Activated CD4-positive, alpha-beta T cell treated with anti-CD3 and anti-CD28 coated beads, Interleukin-2, amount 10 ng/mL, durations not matched to agents 24 days and 14 days (primary cell): ENCODE measurements at places on chromosomes 3 and 15.
A peak's percentile ranks its signal among the peaks of the same experiment; 100 is the strongest.

- no peak for DNase-seq
Observed at GRCh38 chr3:41176596-41176995, 22.7 kb upstream of the CTNNB1 start.

DNA sequence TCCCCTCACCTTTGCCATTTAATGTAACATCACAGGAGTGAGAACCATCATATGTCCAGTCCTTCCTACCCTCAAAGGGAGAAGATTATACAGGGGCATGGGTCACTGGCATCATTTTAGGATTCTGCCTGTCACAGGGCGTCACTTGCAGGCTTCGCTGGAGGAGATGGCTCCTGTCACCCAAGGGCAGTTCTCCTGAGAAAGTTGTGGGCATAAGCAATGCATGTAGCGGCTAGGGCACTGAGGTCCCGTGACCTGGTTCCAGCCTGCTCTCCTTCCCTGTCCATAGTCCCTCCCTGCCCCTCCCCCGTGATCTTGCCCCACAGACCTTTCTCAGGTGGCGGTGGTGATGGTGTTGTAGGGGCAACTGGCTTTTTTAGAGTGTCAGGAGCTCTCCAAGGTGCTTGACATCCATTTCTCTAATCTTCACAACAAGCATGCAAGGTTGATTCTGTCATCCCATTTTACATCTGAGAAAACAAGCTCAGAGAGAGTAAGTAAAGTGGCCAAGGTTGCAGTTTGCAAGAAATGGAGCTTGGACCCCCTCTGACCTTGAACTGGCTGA is 241.5 kb upstream of the CTDSPL start:
- no peak for DNase-seq

DNA sequence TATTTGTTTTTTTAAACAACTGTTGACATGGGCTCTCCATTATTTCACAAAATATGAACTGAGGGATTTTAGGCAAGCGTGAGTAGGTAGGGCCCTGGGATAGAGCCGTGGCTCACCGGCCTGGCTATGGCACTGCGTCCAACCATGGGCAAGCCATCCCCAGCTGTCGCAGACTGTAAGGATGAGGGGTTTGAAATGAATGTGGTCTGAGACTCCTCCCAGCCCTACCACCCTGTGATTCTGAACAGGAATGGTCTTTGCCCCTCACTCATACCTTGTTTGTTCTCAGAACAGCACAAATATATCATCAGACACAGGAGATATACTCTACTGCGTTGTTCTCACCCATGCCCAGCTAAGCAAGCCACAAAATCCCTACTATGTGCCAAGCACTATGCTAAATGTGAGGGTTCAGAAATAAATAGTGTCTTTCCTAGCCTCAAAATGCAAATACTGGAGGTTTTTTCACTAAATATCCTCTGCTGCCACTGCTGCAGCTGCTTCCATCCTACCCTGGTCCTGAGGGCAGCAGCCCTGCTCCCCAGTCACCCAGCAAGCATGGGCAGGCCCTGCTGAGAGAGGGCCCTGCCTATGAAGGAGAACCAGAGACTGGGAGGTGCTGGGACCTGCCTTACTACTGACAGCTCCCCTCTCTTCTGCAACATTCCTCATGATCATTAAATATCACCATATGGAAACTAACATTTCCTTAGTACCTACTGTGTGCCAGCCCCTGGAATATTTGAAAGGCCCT is 102.8 kb downstream of the XXYLT1 start:
- DNase-seq: no peak

- DNase-seq: no peak
Observed at GRCh38 chr15:31471731-31472430, 145.2 kb downstream of the KLF13 start.

DNA sequence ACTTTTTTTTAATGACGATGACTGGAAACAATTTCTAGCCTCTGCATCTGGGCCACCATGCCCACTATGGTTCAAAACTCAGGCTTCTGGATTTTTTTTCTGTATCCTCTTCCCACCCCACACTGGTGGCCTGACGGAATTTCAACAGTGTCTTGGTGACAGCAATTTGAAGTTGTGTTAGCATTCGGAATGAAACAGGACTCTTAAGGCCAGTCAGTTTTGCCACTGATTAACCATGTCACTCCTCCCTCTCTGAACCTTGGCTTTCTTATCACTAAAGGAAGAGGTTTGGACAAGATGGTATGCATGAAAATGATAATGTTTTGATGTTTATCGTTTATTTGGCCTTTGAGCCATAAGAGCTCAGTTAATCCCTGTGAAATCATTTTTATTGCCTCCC is 41.6 kb upstream of the BDH1 start:
- no peak for DNase-seq

DNA sequence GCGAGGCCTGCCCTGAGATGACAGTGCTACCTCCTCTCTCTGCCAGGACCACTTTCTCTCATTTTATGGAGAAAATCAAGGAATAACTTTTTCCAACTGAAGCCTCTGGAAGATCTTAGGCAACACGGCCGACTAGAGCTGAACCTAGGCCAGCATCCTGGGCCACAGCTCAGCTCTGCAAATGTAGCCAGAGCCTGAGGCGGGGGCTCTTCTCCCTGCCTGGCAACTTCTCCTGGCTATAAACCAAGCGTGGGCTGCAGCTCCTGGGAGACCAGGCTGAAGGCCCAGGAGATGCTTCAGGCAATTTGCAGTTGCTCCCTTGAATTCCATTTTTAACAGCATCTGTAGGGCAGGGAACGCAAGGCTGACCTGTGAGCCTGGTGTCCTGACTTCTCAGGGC is 74.9 kb downstream of the CEMIP start:
- DNase-seq: no peak

DNA sequence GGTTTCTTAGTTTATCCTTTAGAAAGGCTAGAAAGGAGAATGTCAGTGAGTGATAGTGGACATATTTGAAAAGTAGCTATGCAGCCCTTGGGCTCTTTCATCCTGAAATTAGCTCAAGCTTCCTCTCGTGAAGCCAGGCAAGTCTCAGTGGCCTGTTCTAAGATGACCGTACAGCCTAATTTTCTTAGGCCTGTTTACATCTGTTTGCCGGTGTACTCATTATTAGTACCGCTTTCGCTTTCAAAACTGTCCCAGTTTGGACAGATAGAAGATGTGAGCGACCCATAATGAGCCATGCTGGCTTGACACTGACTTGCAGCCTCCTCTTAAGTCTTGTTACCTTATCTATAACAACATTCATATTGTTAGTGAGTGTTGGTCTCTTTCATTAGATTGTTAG is 5.7 kb upstream of the ARL14 start:
- DNase-seq: no peak

DNA sequence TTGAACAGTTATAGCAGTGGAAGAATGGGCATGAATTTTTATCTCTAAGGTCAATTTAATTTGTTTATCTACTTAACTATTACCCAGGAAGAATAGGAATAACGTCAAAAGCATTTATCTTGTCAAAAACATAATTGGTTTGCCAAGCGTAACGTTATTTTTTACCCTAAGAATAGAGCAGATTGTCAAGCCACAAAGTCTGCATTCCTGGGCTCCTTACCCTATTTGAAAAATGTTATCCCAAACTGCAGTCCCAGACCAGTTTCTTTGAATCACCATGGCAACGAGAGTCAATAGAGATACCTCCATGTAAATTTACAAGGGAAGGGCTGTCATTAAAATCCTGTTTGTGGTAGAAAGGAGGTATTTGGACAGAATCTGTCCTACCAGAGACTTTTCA is 61.1 kb downstream of the CPNE4 start:
- no peak for DNase-seq

DNA sequence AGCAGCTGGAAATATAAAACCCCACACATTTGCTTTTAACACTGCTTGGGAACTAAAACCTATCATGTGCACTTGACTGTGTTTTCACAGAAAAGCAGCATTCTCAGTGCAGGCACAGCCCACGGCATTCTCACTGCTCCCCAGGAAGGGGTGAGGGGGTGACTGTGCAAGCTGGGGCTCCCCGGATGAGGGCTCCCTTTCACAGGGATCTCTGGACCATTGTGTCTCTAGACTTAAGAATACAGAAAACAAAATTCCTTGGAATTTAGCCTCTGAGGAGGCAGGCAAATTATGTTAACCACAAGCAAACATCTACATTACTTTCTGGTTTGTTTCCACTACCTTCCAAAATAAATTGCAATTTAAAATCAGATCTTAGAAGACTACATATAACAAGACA is 100.3 kb downstream of the FSIP1 start:
- DNase-seq: no peak

DNA sequence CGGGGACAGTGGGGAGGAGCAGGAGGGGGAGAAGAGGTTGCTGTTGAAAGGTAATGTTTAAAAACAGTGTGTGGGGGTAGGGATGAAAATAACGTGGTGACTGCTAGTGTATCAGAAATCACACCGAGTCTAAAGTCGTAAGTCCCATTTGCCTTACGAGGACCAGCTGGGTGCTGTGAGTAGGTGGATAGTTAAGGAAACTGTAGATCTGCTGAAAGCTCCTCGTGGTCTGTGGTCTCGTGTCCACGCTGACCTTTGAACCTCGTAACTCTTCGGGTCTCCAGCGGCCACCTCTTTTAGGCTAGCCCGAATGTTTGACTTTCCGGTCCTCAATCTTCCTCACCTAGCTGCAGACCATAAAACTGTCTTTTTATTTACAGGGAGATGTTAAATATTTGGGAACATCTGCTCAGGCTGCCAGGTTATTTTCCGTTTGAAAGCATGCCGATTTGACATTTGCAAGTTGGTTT is 29.3 kb upstream of the ST3GAL6 start:
- DNase-seq: no peak

DNA sequence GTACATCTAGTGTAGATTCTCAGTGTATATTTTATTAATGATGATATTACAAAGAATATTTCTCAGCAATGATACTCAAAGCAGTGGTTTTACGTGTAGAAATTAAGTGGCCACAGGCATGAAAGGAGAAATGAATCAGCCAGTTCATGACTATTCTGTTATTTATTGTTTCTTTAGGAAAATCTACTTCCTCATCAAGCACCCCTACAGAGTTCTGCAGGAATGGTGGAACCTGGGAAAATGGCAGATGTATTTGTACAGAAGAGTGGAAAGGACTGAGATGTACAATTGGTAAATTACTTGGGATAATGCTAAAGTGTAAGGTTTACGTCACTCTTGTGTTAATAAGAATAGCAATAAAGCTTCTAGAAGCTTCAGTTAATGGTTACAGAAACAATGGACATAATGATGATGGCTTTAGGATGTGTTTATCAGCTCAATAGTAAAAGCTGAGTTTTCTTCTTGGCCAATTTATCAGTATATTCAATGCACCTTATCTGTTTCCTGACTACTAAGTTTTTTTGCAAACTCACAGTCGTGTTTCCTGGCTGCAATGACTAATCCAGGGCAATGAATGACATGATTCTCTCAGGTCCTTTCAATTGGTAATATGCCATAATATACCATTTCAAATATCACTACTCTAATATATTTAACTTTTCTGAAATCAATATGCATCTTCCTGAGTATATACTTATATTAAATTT is 20.2 kb downstream of the ADGRG7 start:
- no peak for DNase-seq

GRCh38 chr15:27855137-27855536 is 244.0 kb downstream of the OCA2 start:
- DNase-seq: peak; percentile 19

- DNase-seq: no peak
Observed at GRCh38 chr3:150346981-150347863, 60.9 kb upstream of the TSC22D2 start.

DNA sequence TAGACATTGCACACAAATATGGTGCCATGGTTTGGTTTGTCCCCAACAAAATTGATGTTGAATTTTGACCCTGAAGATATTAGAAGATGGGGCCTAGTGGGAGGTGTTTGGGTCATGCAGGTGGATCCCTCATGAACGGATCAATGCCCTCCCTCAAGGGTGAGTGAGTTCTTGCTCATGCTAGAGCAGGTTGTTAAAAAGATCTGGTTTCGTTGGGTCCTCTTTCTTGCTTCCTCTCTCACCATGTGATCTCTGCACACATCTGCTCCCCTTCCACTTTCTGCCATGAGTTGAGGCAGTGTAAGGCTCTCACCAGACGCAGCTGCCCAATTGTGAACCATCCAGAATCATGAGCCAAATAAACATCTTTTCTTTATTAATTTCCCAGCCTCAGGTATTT is 87.8 kb upstream of the MDFIC2 start:
- DNase-seq: no peak

DNA sequence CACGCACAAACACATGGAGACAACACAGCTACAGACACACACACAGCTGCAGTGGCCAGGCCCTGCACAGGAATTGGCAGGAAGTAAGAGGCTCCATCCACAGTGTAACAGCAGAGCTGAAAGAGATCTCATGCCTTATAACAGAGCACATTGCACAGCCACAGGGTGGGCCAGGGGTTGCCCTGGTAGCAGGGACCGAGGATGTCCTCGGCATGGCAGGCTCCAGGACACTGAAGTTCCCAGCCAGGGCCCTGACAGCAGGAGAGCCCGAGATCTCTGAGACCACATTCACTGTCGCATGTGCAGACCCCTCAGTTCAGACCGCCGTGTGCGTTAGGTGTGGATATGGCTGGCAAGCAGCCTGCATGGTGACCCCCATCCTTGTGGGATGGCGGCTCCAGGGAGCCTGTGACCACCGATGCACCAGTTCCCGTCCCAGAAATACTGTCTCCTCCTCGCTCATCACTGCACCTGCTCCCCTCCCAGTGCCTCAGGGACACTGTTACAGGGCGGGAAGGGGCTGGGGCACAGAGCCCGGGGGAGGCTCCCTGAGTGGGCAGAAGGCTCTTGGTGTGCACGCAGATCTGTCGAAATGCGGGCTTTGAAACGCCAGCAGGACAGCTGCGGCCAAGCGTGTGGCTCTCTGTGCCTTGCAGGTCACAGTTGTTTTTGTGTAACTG is 1.5 kb upstream of the OCA2 start:
- no peak for DNase-seq

DNA sequence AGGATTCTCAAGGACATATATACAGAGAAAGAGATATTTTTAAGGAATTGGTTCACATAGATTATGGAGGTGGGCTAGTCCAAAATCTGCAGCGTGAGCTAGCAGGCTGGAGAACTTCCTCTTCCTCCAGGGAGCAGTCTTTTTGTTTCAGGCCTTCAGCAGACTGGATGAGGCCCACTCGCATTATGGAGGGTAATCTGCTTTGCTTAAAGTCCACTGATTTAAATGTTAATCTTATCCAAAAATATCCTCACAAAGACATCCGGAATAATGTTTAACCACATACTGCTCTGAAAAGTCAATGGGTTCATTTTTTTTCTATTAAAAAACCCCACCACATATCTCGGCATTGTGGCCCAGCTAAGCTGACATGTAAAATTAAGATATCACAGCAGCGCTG is 22.2 kb upstream of the NRROS start:
- DNase-seq: no peak

GRCh38 chr3:141052201-141053069 is 1.3 kb downstream of the SPSB4 start:
- DNase-seq: no peak

DNA sequence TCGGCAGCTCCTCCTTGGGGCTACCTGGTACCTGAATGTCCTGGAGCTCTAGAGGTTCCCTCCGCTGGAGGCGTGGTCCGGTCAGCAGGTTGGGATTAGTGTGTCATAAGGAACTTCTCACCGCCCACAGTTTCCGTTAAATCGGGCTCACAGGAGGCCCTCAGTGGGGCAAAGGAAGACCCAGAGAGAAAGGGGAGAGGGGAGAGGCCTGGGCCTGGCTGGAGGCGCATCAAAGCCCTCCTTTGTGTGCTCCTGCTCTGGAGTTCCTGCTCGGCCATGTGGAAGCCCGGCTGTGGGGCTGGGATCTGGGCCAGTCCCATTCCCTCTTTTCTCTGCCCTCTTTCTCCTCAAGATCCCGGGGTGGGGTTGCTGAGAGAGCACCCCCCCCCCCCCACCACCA is at the start of gene RLBP1:
Gene RLBP1 (minus strand): TSS at position 37 of the 400 bp plus-strand sequence. CDS start 2,604 bp downstream, outside the sequence.
- DNase-seq: no peak

GRCh38 chr15:40010686-40011085 is 28.3 kb downstream of the SRP14 start:
- no peak for DNase-seq
